Stimulated activated CD4-positive, alpha-beta T cell treated with anti-CD3 and anti-CD28 coated beads, Interleukin-2, amount 100 ng/mL, for 4 hours (primary cell): ENCODE measurements at places on chromosomes 4 and X.

- no peak for DNase-seq
These were observed 25.2 kb upstream of the FGFR3 start for GRCh38 chr4:1767770-1768366.

DNA sequence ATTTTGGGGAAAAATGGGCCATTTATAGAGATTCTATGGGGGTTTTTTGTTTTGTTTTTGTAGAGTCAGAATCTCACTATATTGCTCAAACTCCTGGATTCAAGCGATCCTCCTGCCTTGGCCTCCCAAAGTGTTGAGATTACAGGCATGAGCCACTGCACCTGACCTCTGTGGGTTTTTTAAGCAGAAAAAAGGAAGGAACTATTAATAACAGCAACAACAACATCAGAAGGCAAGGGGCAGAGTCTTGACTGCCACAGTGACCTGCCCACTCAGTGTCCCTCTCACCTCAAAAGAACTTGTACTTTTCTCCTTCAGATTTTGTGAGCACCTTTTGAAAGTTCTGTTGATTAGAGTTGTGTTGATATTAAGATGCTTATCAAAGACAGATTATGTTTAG lies 48.1 kb downstream of the FNIP2 start:
- no peak for DNase-seq

DNA sequence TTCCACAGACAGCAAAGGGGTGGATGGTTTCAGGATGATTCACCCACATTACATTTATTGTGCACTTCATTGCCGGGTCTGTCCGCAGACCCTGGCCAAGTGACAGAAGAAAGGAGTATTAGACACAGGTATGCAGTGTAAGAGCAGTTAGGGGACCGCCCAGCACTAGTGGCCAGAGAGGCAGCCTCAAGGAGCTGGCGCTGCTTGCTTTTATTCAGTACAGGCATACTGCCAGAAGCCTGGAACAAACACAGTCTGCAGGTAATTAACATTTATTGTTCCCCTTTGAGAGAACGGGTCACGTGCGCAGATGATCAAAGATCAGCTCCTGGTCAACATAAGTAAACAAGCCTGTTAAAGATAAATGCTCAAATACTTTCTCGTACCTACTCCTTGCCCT lies 1639.0 kb upstream of the IGFBP7 start:
- no peak for DNase-seq

DNA sequence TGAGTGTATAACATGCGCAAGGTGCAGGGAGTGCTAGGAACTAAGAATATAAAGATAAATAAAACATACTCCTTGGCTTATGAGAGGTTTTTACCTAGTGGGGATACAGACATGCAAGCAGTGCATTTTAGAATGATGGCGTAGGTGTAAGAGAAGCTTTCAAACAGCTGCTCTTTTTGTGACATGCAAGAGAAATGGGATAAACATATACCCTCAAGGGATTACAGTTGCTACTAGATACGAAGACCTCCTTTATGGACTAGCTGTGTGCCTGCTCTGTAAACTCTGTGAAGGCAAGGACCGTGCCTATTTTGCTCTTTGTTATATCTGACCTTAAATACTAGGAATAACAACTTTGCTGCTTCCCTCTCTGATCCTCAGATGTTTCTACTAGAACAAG lies 39.0 kb upstream of the SLITRK4 start:
- DNase-seq: no peak

DNA sequence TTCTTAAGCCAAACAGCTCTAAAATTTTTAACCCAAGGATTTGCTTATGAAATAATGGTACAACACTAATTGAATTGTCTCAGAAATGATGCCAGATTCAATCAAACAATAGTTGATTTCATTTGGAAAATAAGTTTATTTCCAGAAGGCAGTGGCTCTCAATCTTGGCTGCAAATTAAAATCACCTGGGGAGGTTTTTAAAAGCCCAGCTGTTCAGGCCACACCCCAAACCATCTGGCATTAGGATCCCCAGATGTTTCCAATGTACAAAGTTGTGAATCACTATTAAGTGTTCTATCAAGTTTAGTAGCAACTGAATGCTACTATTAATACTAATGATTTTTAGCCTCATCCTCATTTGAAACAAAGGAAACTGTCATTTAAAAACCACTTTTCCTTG lies 22.2 kb downstream of the TMEM184C start:
- DNase-seq: no peak

DNA sequence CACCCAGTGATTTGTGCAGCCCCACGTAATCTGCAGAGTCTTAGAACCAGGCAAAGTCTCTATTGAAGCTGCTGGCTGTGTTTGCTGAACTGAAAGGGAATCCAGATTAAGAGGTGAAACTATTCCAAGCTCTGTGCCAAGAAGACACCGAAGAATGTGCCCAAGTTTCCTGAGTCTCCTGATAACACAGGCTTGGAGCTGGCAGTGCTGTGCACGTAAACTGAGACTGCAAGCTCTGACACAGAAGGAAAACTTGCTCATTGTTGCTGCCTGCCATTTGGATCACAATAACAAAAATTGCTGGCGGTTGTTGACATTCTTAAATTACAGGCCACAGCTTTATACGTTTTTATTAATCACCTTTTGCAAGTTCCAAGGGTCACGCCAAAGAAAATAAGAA lies 60.2 kb upstream of the VCX3B start:
- no peak for DNase-seq

DNA sequence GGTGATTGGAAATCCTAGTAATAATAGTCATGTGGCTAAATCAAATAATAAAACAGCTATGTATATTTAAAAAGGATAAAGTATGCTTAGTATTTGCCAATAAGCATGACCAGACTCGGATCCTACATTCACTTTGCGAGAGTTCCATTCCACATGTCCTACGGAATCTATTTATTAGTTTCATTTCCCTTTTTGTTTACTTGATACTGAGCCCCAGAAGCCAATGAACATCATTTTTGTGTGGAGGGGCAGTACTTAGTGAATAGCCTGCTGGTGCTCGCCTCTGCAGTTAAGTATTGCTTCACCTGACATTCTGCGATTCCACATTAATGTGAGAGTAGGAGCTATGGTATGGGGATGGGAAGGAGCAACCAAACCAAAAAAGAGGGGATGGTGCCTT lies 58.5 kb upstream of the NAP1L5 start:
- no peak for DNase-seq

GRCh38 chr4:10577018-10577417 lies 107.5 kb downstream of the CLNK start:
- DNase-seq: no peak

- no peak for DNase-seq
These were observed at the start of gene NPY5R for GRCh38 chr4:163343604-163344146. TSS of gene NPY5R (plus strand) at chr4:163343892. CDS start at chr4:163350274, 6,382 bp downstream.

GRCh38 chr4:153142700-153143438 lies 61.4 kb upstream of the TRIM2 start:
- DNase-seq: peak; percentile 41

GRCh38 chrX:50691820-50692219 lies 122.2 kb downstream of the SHROOM4 start:
- DNase-seq: no peak

- DNase-seq: no peak
These were observed 1.4 kb upstream of the MSANTD1 start for GRCh38 chr4:3247399-3248177.

DNA sequence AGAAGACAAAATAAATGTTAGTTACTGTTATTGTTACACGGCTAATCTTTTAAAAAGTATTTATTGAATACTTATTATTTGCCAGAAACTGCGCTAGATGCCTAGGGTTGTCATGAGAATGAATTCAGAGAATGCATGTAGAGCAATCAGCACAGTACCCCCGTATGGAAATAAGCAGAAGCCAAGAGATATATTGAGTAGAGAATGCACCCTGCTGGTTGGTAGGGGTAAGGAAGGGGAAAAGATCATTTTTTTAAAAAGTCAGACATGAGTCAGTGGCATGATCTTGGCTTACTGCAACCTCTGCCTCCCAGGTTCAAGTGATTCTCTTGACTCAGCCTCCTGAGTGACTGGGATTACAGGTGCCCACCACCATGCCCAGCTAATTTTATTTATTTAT lies 13.1 kb upstream of the DRP2 start:
- DNase-seq: no peak

- no peak for DNase-seq
These were observed 482.8 kb upstream of the HTR2C start for GRCh38 chrX:114101081-114101480.

DNA sequence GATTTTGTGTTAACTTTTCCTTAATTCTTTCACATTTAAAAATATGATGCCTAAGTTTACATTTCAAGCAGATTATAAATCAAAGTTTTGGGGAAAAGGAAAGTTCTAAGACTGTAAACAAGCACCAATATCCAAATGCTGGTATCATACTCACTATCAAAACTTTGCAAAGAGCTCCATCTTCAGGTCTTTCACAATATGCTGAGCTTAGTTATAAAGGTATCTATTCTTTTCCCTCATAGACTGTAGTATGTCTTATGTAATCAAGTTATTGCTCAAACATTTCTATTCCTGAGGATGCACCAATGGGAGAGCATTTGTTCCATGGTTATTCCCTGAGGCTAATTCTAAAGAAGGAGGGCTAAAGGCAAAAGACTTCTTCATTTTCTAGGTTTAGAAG lies 207.9 kb upstream of the FAM241A start:
- no peak for DNase-seq

DNA sequence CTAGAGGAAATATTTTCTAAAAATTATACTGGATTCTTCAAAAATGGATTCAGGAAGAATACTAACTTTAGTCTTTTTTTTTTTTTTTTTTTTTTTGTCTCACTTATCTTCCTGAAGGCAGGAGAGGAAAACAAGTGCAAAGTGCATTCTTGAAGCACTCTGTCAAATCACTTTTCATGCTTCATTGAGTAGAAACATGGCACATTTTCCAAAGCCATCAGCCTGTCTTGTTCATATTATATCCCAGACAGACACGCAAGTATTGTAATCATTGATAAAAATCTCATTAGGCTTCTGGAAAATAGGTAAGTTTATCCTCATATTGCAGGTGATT lies 1.2 kb downstream of the BBS12 start:
- no peak for DNase-seq

- no peak for DNase-seq
These were observed 29.9 kb upstream of the UBE2NL start for GRCh38 chrX:143854006-143854405.

DNA sequence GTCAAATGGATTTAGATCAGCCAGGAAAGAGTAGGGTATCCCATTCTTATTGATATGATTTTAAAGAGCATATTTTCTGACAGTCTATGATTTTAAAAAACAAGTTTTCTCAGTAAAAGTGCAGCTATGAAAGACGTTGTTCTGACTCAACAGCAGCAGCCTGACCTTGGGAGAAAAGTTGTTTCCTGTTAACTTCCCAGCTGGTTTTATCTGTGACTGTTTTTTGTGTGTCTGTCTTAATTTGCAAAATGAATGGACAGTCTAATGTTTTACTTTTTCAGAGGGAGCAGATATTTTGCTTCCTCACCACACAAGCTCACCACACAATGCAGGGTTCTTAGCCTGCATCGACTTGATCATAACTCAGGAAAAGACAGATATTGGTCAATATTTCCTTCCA lies 764 bp upstream of the MTHFD2L start:
- no peak for DNase-seq

- DNase-seq: peak; percentile 9
These were observed 30.7 kb downstream of the ARHGEF9 start for GRCh38 chrX:63754136-63754859.

DNA sequence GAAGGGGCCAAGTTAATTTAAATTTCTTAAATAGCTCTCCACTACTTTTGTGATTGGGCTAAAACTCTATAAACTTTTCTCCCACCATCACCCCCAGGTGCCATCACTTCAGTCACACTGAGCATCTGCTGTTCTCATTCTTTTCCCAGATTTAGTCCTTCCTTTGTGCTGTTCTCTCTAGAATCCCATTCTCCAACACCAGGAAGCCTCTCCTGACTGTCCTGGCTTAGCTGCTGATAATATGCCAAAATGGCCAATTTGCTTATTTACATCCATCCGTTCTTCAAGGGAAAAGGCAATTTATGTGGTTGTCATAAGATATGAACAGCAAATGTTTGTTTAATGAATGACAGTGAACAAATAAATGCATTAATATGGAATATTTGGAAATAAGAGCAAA lies 44.1 kb downstream of the FGFBP1 start:
- DNase-seq: no peak

GRCh38 chr4:25060963-25061340 lies 30.2 kb upstream of the LGI2 start:
- no peak for DNase-seq

DNA sequence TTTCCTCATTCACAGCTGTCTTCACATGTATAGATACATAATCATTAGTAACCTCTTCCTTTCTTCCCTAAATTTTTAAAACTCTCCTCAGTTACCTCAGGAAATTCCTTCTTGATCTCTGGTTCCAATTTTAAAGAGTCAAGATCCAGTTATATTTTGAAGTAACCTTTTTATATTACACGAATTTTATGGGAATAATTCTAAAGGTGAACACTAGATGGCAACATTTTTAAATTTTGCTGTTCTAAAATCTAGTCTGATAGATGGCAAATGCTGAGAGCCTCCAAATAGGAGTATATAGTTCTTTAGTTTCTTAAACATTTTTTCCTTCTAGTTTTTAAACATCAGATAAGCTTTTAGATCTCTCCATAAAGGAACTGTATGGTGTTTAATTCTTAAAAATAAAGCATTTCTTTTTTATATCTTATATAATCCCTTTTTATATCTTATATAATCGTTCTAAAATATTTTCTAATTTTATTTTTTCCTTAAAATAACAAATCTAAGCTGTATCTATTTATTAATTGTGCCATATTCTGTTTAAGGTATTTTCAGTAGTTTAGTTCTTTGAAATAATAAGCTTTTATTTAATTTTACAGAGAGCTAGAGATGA lies 37.9 kb upstream of the PAPSS1 start:
- no peak for DNase-seq

GRCh38 chr4:156496797-156497196 lies 474.8 kb downstream of the PDGFC start:
- DNase-seq: no peak

GRCh38 chrX:133726642-133727041 lies 258.8 kb downstream of the GPC3 start:
- DNase-seq: no peak

GRCh38 chrX:39935411-39936064 lies 162.2 kb downstream of the BCOR start:
- DNase-seq: no peak

DNA sequence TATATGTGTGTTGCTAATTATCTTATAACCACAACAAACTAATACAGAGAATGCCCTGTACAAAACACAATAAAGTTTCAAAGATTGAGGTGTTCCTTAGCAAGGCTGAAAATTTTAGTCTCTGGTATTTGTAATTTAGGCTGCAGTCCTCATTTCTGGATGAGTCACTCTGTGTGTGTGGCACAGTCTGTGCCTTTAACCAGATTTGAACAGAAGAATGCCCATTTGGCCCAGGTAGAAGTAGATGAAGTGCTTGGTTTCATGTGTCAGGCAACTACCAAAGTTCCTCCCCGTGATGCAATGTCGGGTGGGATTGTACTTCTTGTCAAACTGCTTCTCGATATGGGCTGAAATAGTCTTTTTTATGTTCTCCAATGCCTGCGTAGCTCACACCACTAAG lies 91.6 kb upstream of the H2AZ1 start:
- DNase-seq: no peak

GRCh38 chrX:35842674-35843073 lies 44.5 kb downstream of the MAGEB16 start:
- DNase-seq: no peak

GRCh38 chrX:138638996-138639395 lies 72.5 kb downstream of the FGF13 start:
- no peak for DNase-seq
